ENCODE measurements at places on chromosomes 3 and 15. TPM values are rescaled to one million over a fixed set of nuclear protein-coding genes. Genes with fewer than 3 reads are reported as not detected.

DNA sequence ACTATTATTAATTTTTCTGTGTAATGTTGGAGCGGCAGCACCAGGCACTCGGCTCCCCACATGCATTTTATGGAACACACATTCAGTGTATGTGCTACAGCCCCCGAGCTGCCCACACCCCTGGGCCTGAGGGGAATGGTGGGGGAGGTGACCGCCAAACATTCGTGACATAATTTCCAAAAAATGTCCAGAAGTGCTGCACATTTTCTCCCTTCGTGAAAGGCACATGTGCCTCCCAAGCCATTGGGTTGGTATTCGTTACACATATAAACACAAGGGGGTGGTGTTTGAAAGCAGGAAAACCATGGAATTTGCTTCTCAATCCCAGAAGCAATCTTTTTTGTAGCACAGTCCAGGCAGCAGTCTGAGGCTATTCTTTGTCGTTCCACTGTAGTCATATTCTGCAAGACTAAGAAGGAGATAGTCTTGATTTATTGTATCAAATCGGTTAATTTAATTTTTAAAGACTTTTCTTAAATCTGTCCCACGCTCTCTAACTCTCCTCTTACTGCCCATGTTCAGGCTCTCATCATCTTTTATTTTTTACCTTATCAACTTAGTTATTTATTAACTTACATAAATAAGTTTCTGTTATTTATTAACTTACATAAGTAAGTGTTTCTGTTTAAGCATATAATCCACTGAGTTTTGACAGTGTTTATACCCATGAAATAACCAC is 39.2 kb upstream of the POLR2M start:
- no peaks in the 10 kb centered on the region for H3K36me3 ChIP-seq
- DNase-seq, result peak; percentile 73
- no peaks in the 10 kb centered on the region for H3K27me3 ChIP-seq
- H3K4me1 ChIP-seq, result peaks cover 4% of the 10 kb centered on the region
- no peak overlapping the region for H3K27ac ChIP-seq

- no peak overlapping the region for H3K4me3 ChIP-seq
- H3K27ac ChIP-seq, result peak overlapping the region; percentile 71
- peaks cover 3% of the 10 kb centered on the region for H3K4me1 ChIP-seq
- H3K36me3 ChIP-seq, result no peaks in the 10 kb centered on the region
Measured at GRCh38 chr3:64936556-64936955, 248.8 kb upstream of the ADAMTS9 start.

DNA sequence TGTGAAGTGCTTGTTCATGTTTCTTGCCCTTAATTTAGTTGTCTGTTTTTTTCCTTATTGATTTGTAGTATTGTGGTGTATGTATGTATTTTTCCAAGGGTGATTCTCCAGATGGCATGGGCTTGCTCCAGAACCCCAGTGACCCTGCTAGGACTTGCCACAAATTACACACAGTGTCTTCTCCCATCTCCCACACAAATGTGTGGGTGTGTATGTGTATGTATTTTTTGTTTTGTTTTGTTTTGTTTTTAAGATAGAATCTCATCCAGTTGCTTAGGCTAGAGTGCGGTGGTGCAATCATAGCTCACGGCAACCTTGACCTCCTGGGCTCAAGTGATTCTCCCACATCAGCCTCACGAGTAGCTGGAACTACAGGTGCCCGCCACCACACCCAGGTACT is 36.2 kb upstream of the ARID3B start:
- H3K4me3 ChIP-seq, result no peak overlapping the region
- H3K27me3 ChIP-seq, result no peaks in the 10 kb centered on the region
- no peaks in the 10 kb centered on the region for H3K4me1 ChIP-seq
- DNase-seq, result no peak
- no peak overlapping the region for H3K27ac ChIP-seq

- no peak for DNase-seq
Measured at GRCh38 chr3:57877116-57877515, 121.0 kb downstream of the SLMAP start.

DNA sequence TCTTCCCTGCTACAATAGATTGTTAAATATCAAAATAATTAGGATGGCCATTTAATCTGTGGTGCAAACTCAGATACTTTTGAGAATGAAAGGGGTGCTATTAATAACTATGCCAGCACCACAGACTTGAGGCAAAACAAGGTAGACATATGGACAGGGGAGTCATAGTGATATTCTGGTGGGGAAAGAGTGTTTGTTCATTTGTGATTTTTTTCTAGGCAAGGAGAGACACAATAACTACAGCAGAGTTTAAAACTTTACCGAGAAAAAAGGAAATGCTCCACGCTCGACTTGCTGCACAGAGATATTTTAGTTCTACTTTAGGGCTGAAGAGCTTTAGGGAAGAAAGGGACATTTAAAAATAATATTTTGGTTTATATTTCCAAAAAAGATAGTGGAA is 611.2 kb upstream of the GRM7 start:
- no peaks in the 10 kb centered on the region for H3K36me3 ChIP-seq
- DNase-seq, result no peak
- no peak overlapping the region for H3K4me3 ChIP-seq
- H3K4me1 ChIP-seq, result no peaks in the 10 kb centered on the region
- no peaks in the 10 kb centered on the region for H3K27me3 ChIP-seq

GRCh38 chr3:14802381-14802731 is 16.4 kb upstream of the FGD5 start:
- no peaks in the 10 kb centered on the region for H3K36me3 ChIP-seq
- H3K27me3 ChIP-seq, result no peaks in the 10 kb centered on the region
- no peaks in the 10 kb centered on the region for H3K4me1 ChIP-seq
- H3K4me3 ChIP-seq, result no peak overlapping the region
- no peak overlapping the region for H3K27ac ChIP-seq

DNA sequence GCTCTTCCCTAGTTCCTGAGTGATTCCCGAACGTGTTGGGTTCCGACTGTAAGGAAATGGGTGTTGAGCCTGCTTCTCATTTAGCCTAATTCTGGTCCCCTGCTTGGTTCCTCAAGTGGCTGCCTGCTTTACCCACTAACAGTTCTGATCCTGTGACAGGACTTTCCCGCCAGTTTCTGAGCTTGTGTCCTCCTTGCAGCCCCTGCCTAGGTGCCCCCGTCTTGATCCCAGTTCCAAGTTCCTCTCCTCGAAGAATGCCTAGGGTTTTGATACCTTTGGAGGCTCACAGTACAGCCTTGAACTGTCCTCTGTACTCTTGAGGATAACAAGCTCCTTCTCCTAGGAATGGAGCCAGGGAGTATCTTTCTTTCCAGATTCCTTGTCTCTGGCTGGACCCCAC is 12.0 kb upstream of the RASGRF1 start:
- H3K4me3 ChIP-seq, result no peak overlapping the region
- no peak for DNase-seq
- no peaks in the 10 kb centered on the region for H3K4me1 ChIP-seq
- H3K36me3 ChIP-seq, result no peaks in the 10 kb centered on the region
- no peaks in the 10 kb centered on the region for H3K27me3 ChIP-seq
- no peak overlapping the region for H3K27ac ChIP-seq

- H3K36me3 ChIP-seq, result peaks cover 20% of the 10 kb centered on the region
- no peak overlapping the region for H3K27ac ChIP-seq
- DNase-seq, result no peak
- H3K27me3 ChIP-seq, result no peaks in the 10 kb centered on the region
- H3K4me1 ChIP-seq, result no peaks in the 10 kb centered on the region
Measured at GRCh38 chr15:63719281-63719680, 114.5 kb downstream of the HERC1 start.

- H3K27me3 ChIP-seq, result no peaks in the 10 kb centered on the region
- no peak overlapping the region for H3K4me3 ChIP-seq
- no peak overlapping the region for H3K27ac ChIP-seq
- no peaks in the 10 kb centered on the region for H3K4me1 ChIP-seq
Measured at GRCh38 chr3:114697401-114697800, 403.6 kb downstream of the TIGIT start.

- H3K36me3 ChIP-seq, result no peaks in the 10 kb centered on the region
- no peak for DNase-seq
- H3K4me1 ChIP-seq, result peaks cover 12% of the 10 kb centered on the region
- H3K27me3 ChIP-seq, result no peaks in the 10 kb centered on the region
- no peak overlapping the region for H3K4me3 ChIP-seq
Measured at GRCh38 chr3:127217596-127218453, 24.9 kb downstream of the PRR23E start.

- DNase-seq, result no peak
- no peak overlapping the region for H3K4me3 ChIP-seq
- no peaks in the 10 kb centered on the region for H3K4me1 ChIP-seq
Measured at GRCh38 chr3:32937331-32937730, 14.1 kb upstream of the CCR4 start.

DNA sequence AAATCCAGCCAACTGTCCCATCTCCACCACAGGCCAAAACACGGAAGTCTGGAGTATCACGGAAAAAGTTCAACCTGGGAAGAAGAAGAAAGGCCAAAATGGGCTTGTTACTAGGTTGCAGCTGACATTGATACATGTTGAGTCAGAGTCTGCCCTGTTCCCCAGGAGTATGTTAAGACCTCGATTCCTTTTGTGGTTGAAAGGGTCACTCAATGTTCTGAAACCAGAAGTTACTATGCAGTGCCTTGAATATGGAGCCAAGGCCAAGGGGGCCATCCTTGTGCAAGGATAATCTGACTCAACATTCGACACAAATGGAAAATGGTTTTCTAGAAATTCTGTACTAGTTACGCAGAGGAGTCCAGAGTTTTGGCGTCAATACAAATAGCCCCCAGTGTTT is 104.2 kb downstream of the DGKG start:
- H3K36me3 ChIP-seq, result peaks cover 6% of the 10 kb centered on the region
- no peaks in the 10 kb centered on the region for H3K27me3 ChIP-seq
- H3K4me3 ChIP-seq, result no peak overlapping the region
- H3K4me1 ChIP-seq, result no peaks in the 10 kb centered on the region

GRCh38 chr15:29756358-29757267 is 65.7 kb downstream of the TJP1 start:
- H3K4me3 ChIP-seq, result no peak overlapping the region
- H3K36me3 ChIP-seq, result peaks cover 11% of the 10 kb centered on the region
- H3K4me1 ChIP-seq, result no peaks in the 10 kb centered on the region

DNA sequence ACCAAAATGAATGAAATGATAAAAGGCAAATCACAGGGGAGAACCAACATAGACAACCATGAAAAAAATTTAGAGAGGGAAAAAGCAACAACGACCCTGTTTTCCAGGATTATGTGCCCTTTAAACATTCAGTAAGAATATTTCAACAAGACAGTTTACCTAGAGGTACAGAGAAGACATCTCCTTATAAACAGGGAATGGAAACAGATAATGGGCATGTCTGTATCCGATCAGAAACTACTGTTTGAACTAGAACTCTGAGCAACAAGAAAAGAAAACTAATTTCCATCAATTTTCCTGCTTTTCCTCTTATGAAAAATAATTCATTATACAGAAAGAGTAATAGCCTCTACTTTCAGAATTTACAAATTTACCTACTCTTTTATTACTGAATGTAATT is 39.3 kb downstream of the DLG1 start:
- no peaks in the 10 kb centered on the region for H3K36me3 ChIP-seq
- H3K4me1 ChIP-seq, result no peaks in the 10 kb centered on the region
- no peak for DNase-seq
- H3K27ac ChIP-seq, result no peak overlapping the region
- no peak overlapping the region for H3K4me3 ChIP-seq

DNA sequence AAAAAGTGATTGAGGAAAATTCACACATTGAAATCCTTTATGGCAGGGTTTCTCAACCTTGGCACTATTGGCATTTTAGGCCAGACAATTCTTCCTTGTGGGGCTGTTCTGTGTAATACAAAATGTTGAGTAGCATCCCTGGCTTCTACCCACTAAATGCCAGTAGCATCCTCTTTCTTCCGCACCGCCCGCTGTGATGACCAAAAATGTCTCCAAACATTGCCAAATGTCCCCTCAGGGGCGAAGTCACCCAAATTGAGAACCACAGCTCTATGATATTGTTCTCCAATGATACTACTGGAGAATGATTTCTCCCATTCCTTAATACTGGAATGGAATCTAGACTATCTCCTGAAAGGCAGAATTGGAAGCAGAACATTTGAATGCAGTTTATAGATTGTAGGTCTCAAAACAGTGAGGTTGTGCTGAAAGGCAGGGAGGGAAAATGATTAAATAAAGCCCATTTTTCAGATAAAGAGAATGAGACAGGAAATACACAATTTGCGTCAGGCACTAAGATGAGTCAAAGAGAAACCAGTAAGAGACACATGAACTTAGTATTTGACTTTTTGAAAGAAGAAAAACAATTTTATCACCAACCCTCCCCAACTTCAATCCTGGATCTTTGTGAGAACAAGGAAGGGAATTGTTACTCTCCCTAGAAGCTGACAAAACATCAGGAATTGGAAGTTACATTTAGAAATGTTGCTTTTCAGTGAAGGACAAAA is 101.6 kb upstream of the TNIK start:
- H3K36me3 ChIP-seq, result no peaks in the 10 kb centered on the region
- no peak for DNase-seq
- no peaks in the 10 kb centered on the region for H3K4me1 ChIP-seq

- no peak for DNase-seq
- H3K36me3 ChIP-seq, result no peaks in the 10 kb centered on the region
- H3K27me3 ChIP-seq, result no peaks in the 10 kb centered on the region
- H3K4me1 ChIP-seq, result no peaks in the 10 kb centered on the region
Measured at GRCh38 chr3:69803681-69804270, 64.5 kb downstream of the MITF start.

DNA sequence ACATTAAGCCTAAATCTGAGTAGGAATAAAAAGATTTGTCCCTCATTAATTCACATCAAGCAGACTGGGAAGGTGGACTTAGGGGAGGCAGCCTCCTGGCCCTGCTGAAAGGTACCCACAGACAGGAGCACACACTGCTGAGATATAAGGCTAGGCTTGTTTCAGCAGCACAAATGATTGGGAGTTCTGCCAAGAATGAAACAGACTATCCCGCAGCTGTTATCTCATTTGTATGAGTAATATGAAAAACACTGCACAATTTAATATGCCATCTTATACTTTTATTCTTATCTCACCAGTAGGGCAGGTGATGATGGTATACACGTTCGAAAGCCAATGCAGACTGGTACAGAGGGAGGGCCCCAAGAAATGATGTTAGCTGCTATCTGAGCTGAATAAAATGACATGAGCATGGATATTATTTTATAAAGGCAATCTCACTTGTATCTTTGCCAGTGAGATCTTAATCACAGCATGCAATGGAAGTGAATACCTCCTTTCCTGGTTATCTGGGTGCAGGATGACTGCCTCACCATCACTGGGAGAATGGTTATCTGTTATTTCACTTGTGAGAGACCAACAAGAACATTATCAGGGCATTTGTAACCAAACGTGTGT is 258.7 kb upstream of the PPP2R3A start:
- DNase-seq, result no peak
- no peaks in the 10 kb centered on the region for H3K36me3 ChIP-seq
- no peaks in the 10 kb centered on the region for H3K4me1 ChIP-seq
- H3K27me3 ChIP-seq, result no peaks in the 10 kb centered on the region

- peak overlapping the region; percentile 72 for H3K27ac ChIP-seq
- H3K4me3 ChIP-seq, result no peak overlapping the region
- H3K4me1 ChIP-seq, result peaks cover 26% of the 10 kb centered on the region
- DNase-seq, result no peak
- H3K27me3 ChIP-seq, result no peaks in the 10 kb centered on the region
Measured at GRCh38 chr3:169528289-169528688, 135.2 kb downstream of the MECOM start.

The GMNC gene
- not detected for total RNA-seq

The LRRC2 gene
- not detected for total RNA-seq

The DCBLD2 gene
- total RNA-seq, result 16.3 TPM

The ANKDD1A gene
- 28.6 TPM for total RNA-seq

The GOLGA8J gene
- total RNA-seq, result 0.75 TPM

The STAC gene
- total RNA-seq, result 16.0 TPM

The ATP2B2 gene
- total RNA-seq, result not detected

The TRIM59 gene
- not detected for total RNA-seq

The PLXNB1 gene
- total RNA-seq, result 160 TPM

The IL5RA gene
- not detected for total RNA-seq

The CNTN6 gene
- total RNA-seq, result not detected

The TGM5 gene
- total RNA-seq, result not detected

The BAHD1 gene
- total RNA-seq, result 10.6 TPM

The MAP1A gene
- 19.9 TPM for total RNA-seq

The PLEKHO2 gene
- 41.4 TPM for total RNA-seq

The TLR9 gene
- total RNA-seq, result not detected

The C2CD4A gene
- total RNA-seq, result not detected

The GANC gene
- 22.9 TPM for total RNA-seq

The WDR93 gene
- total RNA-seq, result not detected

All from ascending aorta (tissue), 2 donors.